Pancreas (tissue), 10 donors: ENCODE measurements at places on chromosomes 7 and 10. TPM values are rescaled to one million over a fixed set of nuclear protein-coding genes. Genes with fewer than 3 reads are reported as not detected.

The ADIRF gene
- 111 TPM for polyA plus RNA-seq

DNA sequence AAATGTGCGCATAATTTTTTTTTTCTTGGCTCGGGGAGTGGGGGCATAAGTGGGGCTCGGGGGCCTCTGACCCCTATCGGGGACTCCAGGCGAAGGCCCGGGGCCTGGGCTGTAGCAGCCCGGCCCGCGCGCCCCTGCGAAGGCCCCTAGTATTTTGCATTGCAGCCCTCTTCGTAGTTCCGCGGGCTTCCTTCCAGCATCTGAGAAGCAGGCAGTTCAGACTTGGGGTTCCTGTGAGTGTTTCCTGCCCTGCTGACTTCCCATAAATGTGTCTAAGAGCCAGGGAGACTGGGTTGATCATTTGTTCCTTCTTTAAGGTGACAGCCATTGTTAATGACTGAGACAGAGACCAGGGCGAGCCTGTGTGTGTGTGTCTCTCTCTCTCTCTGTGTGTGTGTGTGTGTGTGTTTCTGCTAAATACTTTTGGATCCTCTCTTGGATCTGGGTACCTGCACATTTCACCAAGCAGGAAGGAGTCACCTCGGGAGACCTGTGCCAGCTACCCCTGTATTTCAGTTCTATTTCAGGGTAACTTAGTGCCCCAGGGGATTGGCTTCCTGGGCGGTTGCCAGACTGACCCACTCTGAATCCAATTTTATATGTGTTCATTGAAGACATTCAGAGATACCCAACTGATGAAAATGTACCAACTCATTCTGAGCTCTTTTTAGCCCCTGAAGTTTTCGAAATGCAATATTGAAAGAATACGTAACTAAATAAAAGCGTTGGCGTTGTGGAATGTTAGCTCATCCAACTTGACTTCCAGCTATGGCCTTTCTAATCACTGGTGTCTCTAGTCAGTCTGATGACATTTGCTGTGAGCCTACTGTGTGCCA is 805 bp downstream of the MSRB2 start:
- DNase-seq, result peak; percentile 51

DNA sequence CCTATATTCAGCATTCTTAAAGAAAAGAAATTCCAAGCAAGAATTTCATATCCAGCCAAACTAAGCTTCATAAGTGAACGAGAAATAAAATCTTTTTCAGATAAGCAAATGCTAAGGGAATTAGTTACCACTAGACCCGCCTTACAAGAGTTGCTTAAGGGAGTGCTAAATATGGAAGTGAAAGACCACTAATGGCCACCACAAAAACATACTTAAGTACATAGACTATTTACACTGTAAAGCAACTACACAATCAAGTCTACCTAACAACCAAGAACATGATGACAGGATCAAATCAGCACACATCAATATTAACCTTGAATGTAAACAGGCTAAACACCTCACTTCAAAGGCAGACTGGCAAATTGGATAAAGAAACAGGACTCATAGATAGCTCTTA is 42.2 kb upstream of the NME8 start:
- no peak for DNase-seq

DNA sequence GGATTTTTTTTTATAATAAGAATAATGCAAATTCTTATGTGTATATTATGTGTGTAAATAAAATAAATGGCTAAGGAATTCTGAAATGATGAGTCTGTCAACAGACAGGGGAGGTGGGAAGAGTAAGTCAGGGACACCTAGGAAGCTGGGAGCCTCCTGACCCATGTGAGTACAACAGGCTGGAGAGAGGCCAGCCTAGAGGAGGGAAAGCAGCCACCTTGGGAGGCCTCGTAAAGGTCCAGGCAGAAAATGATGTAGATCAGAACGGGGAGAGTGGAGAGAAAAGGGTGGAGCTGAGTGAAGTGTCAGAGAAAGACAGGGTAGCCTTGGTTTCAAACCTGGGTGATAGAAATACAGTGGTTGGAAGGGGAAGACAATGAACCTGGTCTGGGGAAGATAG is 6.9 kb downstream of the NRAP start:
- no peak for DNase-seq

DNA sequence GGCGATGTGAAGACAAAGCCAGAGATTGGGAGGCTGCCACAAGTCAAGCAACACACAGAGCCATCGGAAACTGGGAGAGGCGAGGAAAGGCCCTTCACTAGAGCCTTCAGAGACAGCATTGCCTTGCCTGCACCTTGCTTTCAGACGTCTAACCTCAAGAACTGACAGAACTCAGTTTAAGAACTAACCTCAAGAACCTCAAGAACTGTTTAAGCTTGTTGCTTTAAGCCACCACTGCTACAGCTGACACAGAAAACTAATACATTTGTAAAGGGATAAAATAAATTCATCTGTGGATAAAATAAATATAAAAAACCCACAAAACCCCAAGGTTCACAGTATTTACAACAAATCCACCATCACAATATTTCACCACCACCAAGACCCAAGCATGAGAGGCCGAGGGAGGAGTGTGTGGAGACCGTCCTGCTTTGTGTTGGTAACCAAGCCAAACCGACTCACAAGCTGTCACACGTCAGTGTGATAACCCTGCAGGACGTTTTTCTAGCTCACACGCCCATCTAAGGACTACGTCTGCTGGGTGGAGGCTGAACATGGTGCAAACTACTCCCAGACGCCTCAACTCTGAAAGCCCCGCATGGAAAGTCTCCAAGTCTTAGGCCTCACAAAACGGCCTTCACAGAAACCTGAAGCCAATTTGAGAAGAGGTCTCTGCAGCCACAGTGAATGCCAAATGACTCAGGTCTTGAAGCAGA is 116.8 kb downstream of the ABLIM1 start:
- peak; percentile 32 for DNase-seq
